ENCODE measurements at places on chromosomes 5 and 9.

- no peak for DNase-seq
These were observed 67.6 kb downstream of the FYB1 start for GRCh38 chr5:39151745-39152144.

DNA sequence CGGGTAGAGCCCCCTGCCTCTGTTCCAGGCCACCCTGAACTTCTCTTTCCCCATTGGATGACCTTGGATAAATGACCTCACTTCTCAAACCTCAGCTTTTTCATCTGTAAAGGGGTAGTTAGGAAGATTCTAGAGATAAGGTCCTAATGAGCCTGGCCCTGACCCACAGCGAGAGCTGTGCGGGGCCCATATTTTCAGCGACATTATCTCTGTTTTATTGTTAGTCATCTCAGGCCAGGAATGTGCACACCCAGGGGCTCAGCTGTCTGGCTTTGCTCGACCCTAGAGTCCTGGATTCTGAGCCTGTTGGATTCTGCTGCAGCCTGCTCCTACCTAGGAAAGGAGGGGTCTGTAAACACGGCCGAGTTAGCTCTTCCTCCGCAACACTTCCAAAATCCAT, 81.2 kb upstream of the LMX1B start:
- DNase-seq, result no peak

GRCh38 chr9:118360036-118360435, 655.8 kb downstream of the TLR4 start:
- no peak for DNase-seq

DNA sequence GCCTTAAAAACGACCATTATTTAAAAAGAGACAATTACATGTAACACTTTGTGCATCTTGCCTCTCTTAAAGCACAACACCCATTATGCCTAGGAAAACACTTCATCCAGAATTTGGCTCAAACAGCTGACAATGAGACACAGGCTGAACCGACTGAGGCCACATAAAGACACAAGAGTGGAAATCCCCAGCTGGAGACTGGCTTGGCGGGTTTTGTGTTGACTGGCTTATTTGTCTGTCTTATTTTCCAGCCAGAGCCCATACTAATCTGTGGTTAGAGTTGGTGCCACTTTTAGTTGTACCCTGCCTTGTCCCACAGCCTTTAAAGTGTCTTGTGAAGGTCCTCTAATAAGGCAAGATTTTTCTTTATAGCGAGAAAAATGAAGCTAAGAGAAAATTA, 21.2 kb downstream of the TRIM14 start:
- DNase-seq, result no peak

- DNase-seq, result no peak
These were observed 15.2 kb downstream of the FNBP1 start for GRCh38 chr9:130027533-130028365.

All from anterior cingulate cortex (tissue), 58 donors.